ENCODE measurements at places on chromosomes 1 and 21. TPM values are rescaled to one million over a fixed set of nuclear protein-coding genes. Genes with fewer than 3 reads are reported as not detected.

DNA sequence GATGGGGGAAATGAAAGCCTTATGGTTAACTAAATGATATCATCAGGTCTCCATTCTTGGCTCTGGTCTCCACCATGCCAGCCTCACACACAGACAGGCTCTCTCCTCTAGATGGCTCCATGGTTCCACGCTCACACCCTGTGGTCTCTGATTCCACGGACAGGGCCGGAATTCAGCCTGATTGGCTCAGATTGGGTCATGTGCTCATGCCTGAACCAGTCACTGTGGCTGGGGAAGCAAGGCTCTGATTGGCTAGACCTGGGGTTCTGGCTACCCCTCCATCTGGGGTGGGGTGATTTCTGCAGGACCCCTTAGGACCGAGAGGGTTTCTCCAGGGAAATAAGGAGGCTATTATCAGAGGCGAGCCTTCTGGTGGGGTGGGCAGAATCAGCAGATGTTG is 277.0 kb downstream of the PTPRU start:
- DNase-seq, result no peak

DNA sequence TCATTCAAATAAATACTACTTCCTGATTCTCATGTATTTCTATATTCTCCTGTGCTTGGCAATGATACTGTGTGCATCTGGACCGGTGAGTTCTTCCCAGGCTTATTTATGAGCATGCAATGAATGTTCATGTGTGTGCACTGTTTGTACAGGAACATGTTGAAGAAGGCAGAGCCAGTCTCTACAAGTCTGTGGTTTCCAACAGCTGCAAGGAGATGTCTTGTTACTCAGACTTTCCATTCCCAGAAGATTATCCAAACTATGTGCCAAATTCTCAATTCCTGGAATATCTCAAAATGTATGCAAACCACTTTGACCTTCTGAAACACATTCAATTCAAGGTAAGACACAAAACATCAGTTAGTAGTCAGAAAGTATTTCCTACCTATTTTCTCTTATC is 19.1 kb downstream of the FMO1 start:
- DNase-seq, result no peak

- no peak for DNase-seq
Measured at GRCh38 chr1:238343852-238344251, 453.1 kb upstream of the ZP4 start.

- no peak for DNase-seq
Measured at GRCh38 chr1:117572546-117572945, 33.3 kb upstream of the TENT5C start.

- DNase-seq, result no peak
Measured at GRCh38 chr1:60560701-60561100, 487.1 kb upstream of the C1orf87 start.

DNA sequence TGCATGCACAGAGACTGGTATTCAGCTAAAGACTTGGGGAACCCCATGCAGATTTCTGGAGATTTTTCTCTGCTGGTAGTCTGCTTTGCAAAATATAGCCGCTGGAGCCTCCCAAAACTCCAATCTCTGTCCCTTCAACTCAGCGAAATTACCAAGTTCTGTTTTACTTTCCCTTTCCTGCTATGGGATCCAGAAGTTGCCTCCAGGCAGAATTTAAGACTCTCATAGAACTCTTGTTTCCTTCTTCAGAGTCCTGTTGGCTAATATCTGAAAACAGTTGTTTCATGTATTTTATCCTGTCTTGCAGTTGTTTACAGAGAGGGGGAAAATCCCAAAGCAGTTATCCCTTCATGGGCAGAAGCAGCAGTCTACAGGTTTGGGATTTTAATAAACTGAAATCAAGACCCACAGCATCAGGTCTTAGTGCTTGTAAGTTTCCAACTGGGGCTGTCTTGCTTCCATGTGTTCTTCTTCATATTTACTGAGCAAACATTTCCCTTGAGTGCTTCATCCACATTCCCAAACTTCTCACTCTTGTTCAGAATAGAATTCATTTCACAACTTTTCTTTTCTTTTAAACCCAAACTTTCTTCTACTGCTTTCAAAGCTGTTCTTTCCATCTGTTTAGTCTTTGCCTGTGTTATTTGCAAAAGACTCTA is 221.3 kb upstream of the DMRTA2 start:
- no peak for DNase-seq

DNA sequence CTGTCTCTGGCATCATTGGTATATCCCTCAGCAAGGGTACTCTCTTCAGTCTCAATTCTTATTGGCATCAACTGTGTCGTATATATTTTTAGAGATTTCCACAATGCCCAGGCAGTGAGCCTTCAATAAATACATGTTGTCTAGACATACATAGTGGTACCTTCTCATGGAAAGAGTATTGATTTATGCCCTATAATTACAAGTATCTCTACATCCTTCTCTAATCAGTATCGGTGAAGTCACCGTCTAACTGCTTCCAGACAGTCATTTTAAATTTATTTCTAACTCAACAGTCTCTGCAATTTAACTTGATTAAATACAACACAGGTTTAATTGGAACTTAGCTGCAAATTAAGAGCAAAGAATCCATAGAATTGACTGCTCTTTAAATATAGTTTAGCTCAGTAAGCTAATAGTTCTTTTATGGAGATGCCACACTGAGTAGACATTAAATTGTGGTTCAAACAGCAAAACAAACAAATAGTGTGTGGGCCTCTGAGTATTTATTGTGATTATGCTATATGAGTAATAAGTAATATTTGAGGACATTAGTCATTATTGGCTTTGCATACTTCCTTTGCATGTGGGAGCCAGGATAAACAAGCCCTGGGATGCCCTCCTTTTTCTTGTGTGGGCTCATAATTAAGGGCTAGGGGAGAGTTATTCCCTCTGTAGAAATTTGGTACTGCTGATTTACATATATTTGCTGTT is 126.9 kb upstream of the DUSP10 start:
- DNase-seq, result no peak

DNA sequence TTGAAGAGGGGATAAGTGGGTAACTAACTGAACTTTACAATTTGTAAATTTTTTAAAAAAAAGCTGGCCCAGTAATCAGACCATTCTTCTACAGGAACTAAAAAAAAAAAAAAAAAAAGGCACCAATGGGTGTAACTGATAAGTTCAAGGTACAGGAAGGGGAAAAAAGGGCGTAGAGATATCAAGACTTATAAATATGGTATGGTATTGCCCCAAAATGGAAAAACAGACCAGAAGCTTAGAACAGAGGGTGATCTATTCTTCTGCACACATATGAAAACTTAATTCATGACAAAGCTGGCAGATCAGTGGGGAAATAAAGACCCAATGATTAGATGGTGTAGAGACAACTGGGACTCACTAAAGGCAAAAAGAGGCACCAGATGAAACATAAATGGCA is 58.9 kb downstream of the LHX4 start:
- DNase-seq, result no peak

DNA sequence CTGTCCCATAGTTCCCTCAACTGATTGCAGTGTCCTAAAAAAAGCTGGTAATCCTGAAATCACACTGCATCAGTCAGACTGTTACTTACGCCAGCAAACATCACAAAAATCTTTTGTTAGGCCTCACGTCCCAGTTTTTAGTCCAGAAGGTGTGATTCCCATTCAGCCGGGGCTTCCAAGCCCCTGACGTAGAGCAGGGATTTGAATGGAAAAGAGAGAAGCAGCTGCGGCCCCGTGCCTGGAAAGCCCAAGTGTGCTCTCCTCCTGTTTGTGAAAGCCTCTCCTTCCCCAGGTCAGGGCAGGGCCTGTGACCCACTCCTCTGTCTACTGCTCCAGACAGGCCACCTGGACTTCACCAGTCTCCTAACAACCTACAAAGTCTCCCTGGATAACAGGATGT is 20.7 kb downstream of the KCNA10 start:
- no peak for DNase-seq

GRCh38 chr1:15336866-15337265 is 72.8 kb upstream of the EFHD2 start:
- DNase-seq, result no peak

DNA sequence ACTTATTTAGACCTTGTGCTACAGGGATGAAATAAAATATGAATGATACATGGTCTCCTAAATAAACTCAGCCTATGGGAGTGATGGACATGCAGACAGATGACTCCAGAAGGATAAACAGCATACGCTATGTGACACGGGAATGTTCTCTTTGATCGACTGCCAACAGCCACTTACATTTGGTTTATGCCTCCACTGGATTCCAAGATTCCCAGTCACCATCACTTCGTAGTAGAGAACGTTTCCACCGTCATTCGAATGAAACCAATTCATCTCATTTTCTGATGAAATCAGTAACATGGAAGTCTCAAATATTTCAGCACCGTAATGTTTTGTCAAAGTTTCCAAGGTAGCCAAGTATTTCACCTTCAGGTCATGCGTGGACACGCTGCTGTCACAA is 99.7 kb downstream of the JAK1 start:
- no peak for DNase-seq

Gene TAS1R1
- polyA plus RNA-seq, result 0.17 TPM

Gene LRRC42
- polyA plus RNA-seq, result 46.9 TPM
